ENCODE measurements at places on chromosomes 12 and 14. TPM values are rescaled to one million over a fixed set of nuclear protein-coding genes. Genes with fewer than 3 reads are reported as not detected.

The NKX2-1 gene
- not detected for polyA plus RNA-seq

The LRRC43 gene
- 8.4 TPM for polyA plus RNA-seq

DNA sequence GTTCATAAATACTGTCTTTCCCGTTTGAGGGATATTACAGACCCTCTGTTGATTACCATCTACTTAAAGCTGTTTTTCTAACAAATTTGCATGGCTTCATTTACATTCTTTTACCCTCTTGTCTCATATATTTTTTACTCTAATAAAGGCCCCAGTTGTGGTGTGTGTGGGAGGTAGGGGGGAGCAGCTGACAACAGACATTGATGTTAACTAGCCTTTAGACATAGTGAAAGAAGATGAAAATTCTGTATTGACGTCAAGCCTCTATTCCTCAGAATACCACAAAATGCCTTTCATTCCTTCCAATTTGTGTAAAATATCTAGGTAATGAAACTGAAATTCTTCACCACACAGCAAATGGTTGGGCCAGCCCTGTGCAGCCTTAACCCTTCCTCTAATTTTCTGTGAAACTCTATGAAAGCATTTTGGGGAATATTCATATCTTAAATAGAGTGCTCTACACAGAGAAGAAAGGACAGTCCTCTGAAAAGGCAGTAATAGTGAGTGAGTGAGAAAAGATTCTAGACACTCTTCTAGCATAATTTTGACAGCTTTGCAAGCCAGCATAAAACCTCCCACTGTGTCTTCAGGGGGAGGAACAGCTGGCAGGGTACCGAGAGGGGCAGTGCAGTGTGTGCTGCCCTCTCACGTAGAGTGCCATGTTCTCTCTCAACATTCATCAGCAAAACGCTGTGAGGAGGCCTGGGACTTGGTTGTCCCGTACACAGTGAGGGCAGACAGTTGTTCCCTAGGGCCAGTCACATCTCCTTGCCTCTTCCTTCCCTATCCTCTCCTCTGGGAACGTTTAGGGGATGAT is 20.1 kb upstream of the CERS5 start:
- H3K36me3 ChIP-seq: peaks cover 10% of the 10 kb centered on the region
- H3K27ac ChIP-seq: peak overlapping the region; percentile 76
- DNase-seq: no peak
- peaks cover 24% of the 10 kb centered on the region for H3K4me1 ChIP-seq
- H3K4me3 ChIP-seq: no peak overlapping the region

DNA sequence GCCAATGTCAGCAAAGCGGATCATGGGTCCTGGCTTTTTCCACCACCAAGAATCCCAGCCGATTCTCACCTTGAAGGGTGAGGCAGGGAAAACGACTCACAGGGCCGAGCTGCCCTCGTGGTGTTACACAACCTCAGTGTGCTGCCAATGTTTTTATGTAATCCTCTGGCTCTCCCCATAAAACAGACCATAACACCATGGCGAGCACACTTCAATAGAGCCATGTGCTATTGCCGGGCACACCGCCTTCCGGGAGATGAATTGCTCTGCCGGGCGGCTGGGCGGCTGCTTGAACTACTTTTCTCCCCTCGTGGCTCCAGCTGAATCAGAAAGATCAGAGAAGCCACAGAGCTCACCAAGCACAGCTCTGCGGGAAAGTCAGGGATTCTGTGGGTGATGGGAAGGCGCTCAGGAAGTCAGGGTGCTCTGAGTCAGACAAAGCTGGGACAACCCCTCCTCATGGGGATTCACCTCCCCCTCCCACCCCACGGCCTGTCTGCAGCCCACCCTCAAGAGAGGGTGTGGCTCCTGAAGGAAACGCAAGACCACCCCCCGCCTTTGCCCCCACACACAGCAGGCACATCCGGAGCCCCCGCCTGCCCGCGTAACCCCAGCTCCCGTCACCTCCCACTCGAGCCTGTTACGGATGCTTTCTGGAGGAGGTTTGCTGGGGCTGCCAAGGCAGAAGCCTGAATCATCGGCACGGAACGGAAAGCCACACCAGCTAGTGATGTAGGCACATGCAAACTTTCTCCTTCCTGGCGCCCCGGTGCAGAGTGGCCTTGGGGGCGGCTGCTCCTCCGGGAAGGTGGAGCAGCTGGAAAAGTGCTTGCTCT is 1.8 kb downstream of the GALNT9 start:
- H3K36me3 ChIP-seq: peaks cover 18% of the 10 kb centered on the region
- H3K27ac ChIP-seq: no peak overlapping the region
- H3K4me1 ChIP-seq: peaks cover 43% of the 10 kb centered on the region
- no peak for DNase-seq

GRCh38 chr14:33563191-33563900 is 387.5 kb downstream of the EGLN3 start:
- no peak overlapping the region for H3K27ac ChIP-seq
- H3K4me1 ChIP-seq: no peaks in the 10 kb centered on the region
- H3K36me3 ChIP-seq: no peaks in the 10 kb centered on the region
- H3K4me3 ChIP-seq: no peak overlapping the region
- H3K27me3 ChIP-seq: no peaks in the 10 kb centered on the region

GRCh38 chr14:57400556-57401494 is 10.4 kb downstream of the NAA30 start:
- H3K4me1 ChIP-seq: no peaks in the 10 kb centered on the region
- no peak overlapping the region for H3K4me3 ChIP-seq
- no peak for DNase-seq
- H3K27ac ChIP-seq: no peak overlapping the region
- no peaks in the 10 kb centered on the region for H3K27me3 ChIP-seq
- H3K36me3 ChIP-seq: peaks cover 16% of the 10 kb centered on the region

DNA sequence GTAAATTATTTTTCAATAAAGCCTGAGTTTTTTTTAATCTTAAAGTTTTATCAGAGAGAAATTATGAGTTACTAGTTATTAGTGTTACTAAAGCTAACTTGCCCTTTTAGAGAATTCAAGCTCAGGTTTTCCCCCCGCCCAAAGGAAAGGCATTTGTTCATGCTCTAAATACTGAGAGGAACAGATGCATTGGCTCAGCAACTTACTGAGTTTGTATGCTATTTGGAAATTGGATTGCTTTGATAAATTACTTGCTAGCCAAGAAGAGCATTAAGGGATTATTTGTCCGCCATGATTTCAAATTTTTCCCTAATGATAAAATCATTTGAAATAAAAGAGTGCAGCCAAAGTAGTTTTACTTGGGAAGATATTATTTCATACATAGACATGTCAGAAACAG is 149.4 kb downstream of the METTL25 start:
- H3K4me3 ChIP-seq: no peak overlapping the region
- no peaks in the 10 kb centered on the region for H3K27me3 ChIP-seq
- no peaks in the 10 kb centered on the region for H3K4me1 ChIP-seq
- DNase-seq: no peak

DNA sequence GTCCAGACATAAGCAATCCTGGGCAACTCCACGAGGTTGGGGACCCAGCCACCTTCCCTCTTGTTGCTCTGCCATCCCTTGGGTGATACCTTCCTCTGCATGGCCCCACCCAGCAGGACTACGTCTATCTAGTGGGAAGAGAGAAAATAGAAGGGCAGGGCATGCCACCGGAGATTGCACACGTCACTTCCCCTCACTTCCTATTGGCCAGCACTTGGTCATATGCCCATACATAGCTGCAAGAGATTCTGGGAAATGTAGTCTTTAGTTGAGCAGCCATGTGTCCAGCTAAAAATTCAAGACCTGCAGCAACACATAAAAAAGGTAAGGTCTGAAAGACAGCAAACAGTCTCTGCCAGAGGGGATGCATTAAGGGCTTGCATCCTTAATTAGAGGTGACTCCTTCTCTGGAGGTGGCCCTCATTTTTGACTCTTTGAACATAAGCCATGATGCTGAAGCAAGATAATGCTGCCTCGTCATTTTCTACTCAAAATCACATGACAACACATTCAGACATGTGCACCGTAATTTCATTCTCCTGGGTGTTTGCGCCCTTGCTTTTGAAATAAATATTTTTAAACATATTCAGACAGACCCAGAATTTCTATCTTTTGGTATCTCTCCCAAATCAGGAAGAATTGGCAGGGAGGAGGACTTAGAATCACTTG is 91.8 kb upstream of the PWP1 start:
- H3K4me1 ChIP-seq: no peaks in the 10 kb centered on the region
- no peak for DNase-seq
- H3K27me3 ChIP-seq: no peaks in the 10 kb centered on the region
- no peak overlapping the region for H3K27ac ChIP-seq
- no peak overlapping the region for H3K4me3 ChIP-seq
- H3K36me3 ChIP-seq: no peaks in the 10 kb centered on the region

GRCh38 chr14:53766106-53766505 is 190.5 kb downstream of the BMP4 start:
- H3K4me1 ChIP-seq: no peaks in the 10 kb centered on the region
- no peaks in the 10 kb centered on the region for H3K27me3 ChIP-seq
- H3K4me3 ChIP-seq: no peak overlapping the region
- DNase-seq: no peak
- no peaks in the 10 kb centered on the region for H3K36me3 ChIP-seq

DNA sequence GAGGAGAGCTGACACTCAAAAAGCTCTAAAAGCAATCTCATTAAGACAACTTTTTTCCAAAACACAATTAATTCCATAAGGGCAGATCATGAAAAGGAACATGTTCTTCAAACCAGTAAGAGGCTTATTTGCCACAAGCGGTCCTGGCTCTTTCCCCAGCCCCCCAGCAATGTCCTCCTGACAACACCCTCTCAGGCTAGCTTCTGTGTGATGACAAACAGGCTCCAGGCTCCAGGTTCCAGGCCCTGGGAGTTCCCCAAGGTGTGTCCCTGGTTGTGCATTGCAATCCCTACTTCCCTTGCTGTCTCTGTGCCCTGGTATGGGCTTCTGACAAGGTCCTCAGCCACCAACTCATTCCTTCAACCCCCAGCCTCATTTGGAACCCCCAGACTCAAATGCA is 8.9 kb downstream of the HVCN1 start:
- no peak overlapping the region for H3K27ac ChIP-seq
- H3K4me1 ChIP-seq: no peaks in the 10 kb centered on the region
- no peak overlapping the region for H3K4me3 ChIP-seq
